GF-D8 (cell line): ENCODE measurements at places on chromosomes 5 and 9.

DNA sequence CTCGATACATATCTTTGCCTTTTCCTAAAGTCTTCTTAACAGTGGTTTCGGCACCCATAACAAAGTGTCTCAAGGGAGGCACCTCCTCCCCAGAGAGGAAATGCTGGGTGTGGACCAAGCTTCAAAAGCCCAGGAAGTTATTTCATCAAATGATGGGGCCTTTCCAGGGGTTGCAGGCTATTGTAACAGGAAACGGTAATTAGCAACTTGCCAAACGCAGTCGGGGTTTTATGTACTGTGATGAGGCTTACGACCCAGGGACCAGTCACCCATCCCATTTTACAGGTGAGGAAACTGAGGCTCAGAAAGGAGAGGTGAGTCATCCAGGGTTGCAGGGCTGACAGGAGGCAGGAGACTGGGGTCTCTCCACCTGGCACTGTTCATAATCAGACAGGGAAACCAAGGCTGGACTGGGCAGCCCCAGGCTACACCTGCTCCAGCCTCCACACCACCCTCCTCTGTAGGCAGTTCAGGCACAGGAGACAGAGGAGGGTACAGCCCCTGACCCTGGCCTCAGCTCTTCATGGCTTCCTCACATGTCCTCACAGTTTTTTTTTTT lies 30.0 kb upstream of the SUSD3 start:
- DNase-seq, result peak; percentile 98

- no peak for DNase-seq
Measured at GRCh38 chr9:133916159-133916541, 76.0 kb downstream of the VAV2 start.

- DNase-seq, result no peak
Measured at GRCh38 chr5:19616701-19617215, 371.2 kb downstream of the CDH18 start.

GRCh38 chr5:56077796-56078233 lies 83.1 kb upstream of the IL6ST start:
- DNase-seq, result no peak

- no peak for DNase-seq
Measured at GRCh38 chr5:2173151-2173834, 290.6 kb upstream of the IRX4 start.

DNA sequence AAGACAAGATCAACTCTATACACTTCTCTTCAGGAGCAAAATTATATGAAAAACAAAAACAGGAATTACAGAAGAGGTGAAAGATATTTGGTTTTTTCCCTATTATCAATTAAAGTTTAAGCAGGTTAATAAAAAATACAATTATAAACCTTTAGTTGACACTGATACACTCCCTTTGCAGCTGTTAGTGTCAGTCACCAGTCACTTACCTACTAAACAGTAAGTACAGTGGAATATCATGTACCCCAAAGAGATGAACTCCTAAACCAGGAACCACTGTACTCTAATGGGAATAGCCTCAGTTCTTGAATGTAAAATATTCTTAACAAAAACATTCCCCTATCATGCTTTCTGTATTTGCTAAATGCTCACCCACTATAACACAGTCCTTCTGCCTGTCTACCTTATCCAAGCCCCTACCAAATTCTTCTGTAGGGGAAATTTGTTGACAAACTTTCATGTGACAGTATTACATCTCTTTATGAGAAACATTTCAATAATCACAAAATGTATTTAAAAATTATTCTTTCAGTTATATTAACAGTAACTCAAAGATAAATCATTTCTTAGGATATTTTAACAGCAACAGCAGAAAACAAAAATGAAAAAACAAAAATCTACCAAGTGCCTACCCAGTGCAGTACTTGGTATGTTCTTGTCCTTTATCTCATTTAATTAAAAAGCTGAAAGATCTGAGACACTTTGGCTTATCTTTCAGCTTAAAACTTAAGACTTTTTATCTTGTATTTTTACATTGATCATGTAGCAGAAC lies 212.8 kb downstream of the MLLT3 start:
- no peak for DNase-seq

GRCh38 chr5:54539001-54539400 lies 21.4 kb downstream of the SNX18 start:
- no peak for DNase-seq

DNA sequence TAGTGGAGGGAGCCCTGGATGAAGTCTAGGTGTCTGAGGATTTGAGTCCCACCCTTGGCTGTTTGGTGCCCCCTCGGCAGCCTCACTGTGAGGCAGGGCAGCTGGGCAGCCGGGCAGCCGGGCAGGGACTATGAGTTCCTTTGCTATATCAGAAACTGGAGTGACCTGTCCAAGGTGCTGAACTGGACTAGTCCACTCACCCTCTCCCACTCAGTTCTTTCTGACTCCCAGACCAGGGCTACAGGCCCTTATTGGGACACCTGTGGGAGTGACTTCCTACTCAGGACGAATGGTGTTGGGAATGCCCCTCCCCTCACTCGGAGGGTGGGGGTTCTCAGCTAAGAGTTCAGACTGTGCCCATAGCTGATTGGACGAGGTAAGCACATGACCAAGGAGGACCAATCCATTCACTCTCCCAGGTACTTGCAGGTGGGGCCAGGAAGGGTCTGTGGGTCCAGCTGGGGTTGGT lies 34.1 kb upstream of the RAPGEF1 start:
- no peak for DNase-seq

- DNase-seq, result no peak
Measured at GRCh38 chr5:173667702-173668101, 51.3 kb upstream of the BOD1 start.

GRCh38 chr9:131661568-131662288 lies 78.1 kb downstream of the RAPGEF1 start:
- no peak for DNase-seq

DNA sequence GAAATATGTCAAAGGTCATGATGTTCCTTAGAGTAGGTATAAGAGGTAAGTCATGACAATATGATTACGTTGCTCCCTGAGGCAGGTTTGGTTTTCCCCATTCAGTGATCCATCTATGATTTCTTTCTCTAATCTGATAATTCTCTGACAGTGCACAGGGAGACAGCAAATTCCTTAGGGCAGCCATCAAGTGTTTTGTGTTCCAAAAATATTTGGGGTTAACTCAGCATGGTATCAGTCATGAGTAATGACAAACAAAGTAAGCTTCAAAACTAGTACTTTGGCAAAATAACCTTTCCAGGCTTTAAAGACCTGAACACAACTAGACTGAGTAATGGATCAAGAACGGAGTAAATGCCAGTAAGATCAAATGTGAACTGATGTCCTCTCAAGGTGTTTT lies 55.3 kb upstream of the SPATA31E1 start:
- no peak for DNase-seq

DNA sequence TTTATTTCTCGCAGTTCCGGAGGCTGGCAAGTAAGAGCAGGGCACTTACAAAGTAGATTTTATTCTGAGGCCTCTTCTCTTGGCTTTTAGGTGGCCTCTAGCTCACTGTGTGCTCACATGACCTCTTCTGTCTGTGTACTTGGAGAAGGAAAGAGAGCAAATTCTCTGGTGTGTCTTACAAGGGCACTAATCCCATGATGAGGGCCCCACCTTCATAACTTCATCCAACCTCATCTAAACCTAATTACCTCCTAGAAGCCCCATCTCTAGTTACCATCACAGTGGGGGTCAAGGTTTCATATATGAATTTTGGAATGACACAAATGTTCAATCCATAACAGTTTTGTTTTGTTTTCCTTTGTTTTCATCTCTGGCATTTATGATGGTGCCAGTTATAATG lies 376.1 kb downstream of the ADGRV1 start:
- DNase-seq, result no peak

DNA sequence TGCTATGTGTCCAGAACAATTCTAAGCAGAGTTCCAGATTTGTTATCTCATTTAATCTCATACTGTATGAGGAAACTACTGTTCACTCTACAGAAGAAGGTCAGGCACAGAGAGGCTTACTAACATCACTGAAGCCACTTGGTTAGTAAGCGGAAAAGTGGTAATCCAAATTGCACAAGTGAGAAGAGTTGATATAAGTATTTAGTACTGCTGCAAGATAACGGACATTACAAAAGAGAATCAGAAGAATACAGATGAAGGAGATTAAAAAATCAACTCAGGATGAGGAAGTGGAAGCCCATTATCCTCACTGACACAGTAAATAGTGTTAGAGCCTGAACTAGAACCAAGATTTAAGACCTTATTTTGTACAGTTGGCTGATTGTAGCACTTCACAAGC lies 22.3 kb upstream of the TLR4 start:
- DNase-seq, result peak; percentile 80

- no peak for DNase-seq
Measured at GRCh38 chr9:98280574-98280973, 25.1 kb upstream of the TBC1D2 start.

- peak; percentile 49 for DNase-seq
Measured at GRCh38 chr9:20659474-20659967, 24.5 kb upstream of the FOCAD start.

- DNase-seq, result no peak
Measured at GRCh38 chr9:69089491-69089890, 53.9 kb downstream of the FXN start.

- no peak for DNase-seq
Measured at GRCh38 chr5:108546939-108547338, 165.0 kb upstream of the FBXL17 start.

DNA sequence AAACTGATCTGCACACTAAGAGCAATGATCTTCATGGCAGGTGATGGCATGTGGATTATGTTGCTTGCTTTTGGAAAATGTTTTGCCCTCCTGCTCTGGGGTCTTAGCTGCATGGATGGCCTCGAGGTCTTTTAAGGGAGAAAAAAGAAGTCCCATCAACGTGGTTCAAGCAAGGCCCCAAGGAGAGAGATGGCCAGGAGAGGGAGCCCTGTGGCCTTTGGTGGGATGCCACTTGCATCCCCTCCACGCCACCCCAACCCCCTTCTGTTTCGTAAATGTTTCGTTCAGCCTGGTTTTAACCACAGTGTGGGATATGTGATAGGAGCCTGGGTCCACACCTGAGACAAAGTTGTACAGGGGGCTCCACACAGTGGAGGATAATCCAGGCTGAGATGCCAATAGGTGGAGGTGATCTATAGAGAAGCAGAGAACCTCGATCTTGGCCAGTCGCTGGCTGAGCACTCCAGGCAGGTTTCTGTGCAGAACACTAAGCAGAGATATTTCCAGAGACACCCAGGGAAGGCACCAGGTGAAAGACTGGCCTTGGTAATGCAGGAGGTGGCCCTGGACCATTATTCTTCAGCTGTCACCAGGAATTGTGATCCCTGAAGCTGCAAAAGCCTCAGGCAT lies 25.8 kb upstream of the FRRS1L start:
- no peak for DNase-seq

- no peak for DNase-seq
Measured at GRCh38 chr5:39197556-39197955, 21.8 kb downstream of the FYB1 start.

GRCh38 chr9:23502004-23502403 lies 324.0 kb downstream of the ELAVL2 start:
- no peak for DNase-seq

DNA sequence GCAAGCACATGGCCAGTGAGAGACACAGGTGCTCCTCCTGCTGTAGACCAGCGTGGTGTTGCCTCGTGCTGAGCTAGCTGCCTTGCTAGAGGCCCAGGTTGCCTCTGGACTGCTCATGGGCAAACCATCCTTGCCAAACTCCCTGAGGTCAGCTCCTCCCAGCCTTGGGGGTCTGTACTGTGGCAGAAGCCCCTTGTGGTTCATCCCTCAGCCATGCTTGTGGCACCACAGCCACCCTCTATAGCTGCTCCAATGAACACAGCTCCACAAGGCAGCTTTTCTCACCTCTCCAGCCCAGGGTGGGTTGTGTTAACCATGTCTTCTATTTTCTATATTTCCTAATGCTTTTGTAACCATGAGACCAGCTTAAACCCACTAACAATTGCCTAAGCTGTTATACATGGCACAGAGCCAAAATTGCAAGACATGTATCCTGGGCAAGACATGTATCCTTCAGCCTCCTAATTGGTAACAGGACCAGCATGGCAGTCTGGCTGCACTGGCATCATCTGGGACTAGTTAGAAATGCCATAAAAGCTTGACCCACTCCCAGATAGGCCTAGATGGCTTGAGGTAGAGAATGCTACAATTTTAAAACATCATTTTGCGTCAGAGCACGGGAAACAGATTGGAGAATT lies 183.1 kb upstream of the S1PR3 start:
- DNase-seq, result no peak

- no peak for DNase-seq
Measured at GRCh38 chr9:69155341-69156030, 18.6 kb upstream of the TJP2 start.

- DNase-seq, result no peak
Measured at GRCh38 chr5:74885170-74885569, 19.0 kb upstream of the FAM169A start.

DNA sequence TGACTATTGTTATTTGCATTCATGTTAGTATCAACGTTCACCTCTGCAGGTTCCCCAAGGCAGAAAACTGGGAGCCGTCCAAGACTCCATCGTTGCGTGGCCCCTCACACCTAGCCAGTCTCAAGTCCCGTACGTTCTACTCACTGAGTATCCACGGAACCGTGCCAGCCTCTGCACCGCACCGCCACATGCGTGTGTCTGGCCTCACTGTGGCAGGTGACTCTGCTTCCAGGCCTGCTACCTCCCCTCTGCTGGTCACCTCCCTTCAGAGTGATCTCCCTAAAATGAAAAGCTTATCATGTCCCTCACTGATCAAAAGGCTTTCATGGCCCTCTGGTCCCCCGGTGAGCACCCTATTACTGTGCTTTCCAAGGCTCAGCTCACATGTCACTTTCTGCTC lies 108.1 kb downstream of the GABBR2 start:
- no peak for DNase-seq

GRCh38 chr5:99814321-99815063 lies 720.7 kb upstream of the FAM174A start:
- DNase-seq, result no peak

GRCh38 chr5:136985785-136986475 lies 513.2 kb downstream of the SPOCK1 start:
- DNase-seq, result no peak

GRCh38 chr5:173069671-173070070 lies 13.5 kb downstream of the CREBRF start:
- peak; percentile 15 for DNase-seq

DNA sequence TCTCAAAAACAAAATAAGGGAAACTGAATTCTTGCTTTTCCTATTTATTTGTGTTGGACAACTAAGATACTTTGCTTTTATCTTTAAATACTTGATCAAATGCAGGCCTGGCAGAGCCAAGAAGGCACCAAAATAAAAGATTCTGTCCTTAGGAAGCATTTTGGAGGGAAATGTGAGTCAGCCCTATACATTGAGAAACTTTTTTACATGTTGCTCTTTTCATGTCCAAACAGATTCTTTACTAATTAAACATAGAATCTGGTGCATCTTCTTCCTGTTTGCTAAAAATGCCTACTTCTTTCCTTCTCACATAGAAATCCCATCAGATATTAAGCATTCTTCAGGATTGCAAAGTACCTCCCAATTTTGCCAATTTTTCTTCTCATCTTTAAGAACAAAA lies 1160.4 kb downstream of the EFNA5 start:
- no peak for DNase-seq

GRCh38 chr9:108113596-108113995 lies 624.0 kb upstream of the KLF4 start:
- no peak for DNase-seq
